NCI-H2107 (cell line): ENCODE measurements at places on chromosomes 1 and 21.

DNA sequence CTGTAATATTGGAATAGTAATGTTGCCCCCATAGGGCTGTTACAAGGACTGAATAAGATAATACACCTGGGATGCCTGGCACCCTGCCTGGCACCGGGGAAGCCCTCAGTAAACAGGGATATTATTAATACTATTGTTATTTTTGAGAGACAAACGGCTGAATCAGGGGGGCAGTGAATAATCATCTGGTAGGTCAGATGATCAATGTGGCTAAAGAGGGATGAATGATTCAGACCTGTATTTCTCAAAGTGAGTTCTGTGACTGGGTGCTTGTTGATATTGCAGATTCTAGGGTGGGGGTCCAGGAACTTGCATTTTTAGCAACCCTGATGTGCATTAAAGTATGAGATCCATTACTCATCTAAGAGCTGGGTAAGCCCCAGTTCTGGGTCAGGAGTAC is 46.2 kb upstream of the BCL10 start:
- no peak for DNase-seq

GRCh38 chr1:91697416-91697815 is 188.5 kb downstream of the TGFBR3 start:
- DNase-seq: no peak

GRCh38 chr1:52022133-52022532 is 11.5 kb downstream of the KTI12 start:
- DNase-seq: no peak

- DNase-seq: no peak
These were observed 7.5 kb downstream of the DENND4B start for GRCh38 chr1:153938996-153939395.

- DNase-seq: no peak
These were observed 412.2 kb downstream of the KIF26B start for GRCh38 chr1:245566952-245567351.

GRCh38 chr1:229889031-229889517 is 178.0 kb upstream of the GALNT2 start:
- no peak for DNase-seq

DNA sequence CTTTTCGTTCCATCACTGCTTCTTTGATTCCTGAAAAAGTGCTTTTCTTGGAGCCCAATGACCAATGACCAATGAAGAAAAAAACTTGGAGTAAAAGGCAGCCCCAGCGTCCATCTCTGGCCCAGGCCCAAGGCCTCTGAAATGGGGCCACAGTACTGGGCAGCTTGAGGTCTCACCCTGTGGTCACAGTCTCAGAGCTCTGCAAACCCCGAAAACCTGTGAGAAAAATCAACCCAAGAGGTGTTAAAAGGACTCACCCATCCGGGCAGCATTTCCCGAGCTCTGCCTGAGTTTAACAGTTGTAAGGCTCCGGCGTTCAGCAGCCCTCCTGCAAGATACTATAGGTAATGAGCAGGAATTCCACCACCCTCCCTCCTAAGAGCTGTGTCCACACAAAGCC is 2.1 kb upstream of the EFHD2 start:
- no peak for DNase-seq

GRCh38 chr1:12011998-12012397 is 7.3 kb upstream of the MIIP start:
- no peak for DNase-seq

DNA sequence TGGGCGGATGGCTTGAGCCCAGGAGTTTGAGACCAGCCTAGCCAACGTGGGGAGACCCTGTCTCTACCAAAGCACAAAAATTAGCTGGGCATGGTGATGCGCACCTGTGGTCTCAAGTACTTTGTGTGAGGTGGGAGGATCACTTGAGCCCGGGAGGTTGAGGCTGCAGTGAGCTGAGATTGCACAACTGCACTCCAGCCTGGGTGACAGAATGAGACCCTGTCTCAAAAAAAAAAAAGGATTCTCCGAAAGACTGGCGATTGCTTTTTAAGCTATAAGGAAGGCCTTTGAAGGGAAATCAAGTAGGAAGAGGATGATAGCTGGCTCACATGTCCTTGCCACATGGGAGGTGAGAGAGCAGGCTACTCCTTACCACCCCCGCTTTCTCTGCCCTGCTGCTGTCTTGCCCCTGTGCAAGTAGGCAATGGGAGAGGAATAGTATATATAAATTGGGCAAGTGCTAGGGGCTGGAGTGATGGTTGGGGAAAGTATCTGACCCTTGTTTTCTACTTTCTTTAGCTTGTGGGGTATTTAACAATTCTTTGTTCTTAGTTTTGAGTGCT is 3.8 kb upstream of the LAMTOR5 start:
- DNase-seq: no peak

DNA sequence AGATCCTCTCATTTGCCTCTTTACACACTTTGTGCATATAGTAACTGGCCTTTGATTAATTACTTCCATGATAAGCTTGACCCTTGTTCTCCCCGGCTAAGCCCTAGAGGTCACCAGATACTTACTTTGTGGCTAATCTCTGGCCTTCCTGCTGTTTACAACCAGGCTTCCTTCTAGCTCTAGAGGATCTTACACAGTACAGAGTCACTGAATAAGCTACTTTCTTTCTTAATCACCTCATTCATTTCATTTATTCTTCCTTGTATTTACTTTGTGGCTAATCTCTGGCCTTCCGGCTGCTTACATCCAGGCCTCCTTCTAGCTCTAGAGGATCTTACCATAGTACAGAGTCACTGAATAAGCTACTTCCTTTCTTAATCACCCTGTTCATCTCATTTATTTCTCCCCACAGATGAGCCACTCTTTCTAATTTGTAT is 144.3 kb upstream of the C1orf21 start:
- DNase-seq: no peak

- no peak for DNase-seq
These were observed 2.8 kb downstream of the ABCG1 start for GRCh38 chr21:42221581-42222345.

- no peak for DNase-seq
These were observed 70.6 kb downstream of the CENPF start for GRCh38 chr1:214673576-214673975.

DNA sequence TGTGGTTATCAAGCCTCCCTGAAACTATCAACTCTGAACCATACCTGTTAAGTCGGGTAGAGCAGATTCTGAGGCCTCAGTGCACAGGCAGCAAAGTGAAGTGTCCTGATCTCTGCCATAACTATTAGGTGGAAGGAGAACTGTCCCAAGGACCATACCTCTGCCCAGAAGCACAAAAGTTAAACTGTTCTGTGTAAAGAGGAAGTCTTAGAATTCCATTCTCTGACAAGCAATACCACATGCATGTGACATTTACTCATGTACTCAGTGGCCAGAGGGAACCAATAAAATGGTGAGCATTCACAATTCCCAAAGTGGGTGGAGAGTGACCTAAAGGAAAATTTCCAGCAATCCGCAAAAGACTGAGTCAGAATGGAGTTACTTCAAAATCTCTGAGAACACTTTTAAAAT is 61.0 kb downstream of the TOR3A start:
- no peak for DNase-seq

DNA sequence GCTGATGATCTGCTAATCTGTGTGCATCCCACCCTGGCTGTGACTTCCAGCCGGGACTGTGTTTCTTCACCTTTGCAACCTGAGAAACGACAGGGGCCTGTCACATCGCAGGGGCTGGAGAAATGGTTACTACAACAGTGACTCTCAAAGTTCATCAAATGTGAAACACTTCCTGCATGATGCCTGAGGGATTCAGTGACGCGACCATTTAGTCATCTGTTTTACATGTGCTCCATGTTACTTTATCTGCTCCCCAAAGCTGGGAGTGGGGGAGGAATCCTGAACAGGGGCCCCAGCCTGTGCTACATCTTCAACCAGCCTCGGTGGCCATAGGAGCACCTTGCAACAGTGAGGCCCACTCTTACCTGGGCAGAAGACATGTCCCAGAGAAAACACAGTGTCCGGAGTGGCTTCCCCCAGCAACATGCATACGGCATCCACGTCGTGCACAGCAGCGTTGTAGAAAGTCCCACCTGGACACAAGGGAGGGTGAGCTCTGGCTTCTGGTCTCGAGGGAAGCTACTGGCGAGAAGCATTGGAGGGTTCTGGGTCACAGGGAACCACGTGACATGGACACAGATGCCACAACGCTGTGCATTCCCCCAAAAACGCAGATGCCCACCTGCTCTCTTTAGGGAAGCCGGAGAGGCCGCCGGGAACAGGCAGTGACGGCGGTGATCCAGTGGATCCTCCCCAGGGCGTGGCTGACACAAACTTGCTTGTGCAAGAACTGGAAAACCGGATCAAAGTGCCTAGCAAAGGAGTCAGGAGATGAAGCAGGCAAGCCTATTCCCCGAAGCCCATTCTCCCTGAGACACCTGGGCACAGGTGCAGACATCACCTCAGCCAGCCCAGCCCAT is 9.6 kb upstream of the CCDC27 start:
- no peak for DNase-seq
